Naive thymus-derived CD8-positive, alpha-beta T cell (primary cell): ENCODE measurements at places on chromosomes 12 and 14. TPM values are rescaled to one million over a fixed set of nuclear protein-coding genes. Genes with fewer than 3 reads are reported as not detected.

The RNASE1 gene
- total RNA-seq, result 10.3 TPM

The SYNDIG1L gene
- total RNA-seq, result 0.13 TPM

The BHLHE41 gene
- 0.08 TPM for total RNA-seq

GRCh38 chr12:45914090-45914489 lies 76.3 kb downstream of the SCAF11 start:
- no peak for DNase-seq

DNA sequence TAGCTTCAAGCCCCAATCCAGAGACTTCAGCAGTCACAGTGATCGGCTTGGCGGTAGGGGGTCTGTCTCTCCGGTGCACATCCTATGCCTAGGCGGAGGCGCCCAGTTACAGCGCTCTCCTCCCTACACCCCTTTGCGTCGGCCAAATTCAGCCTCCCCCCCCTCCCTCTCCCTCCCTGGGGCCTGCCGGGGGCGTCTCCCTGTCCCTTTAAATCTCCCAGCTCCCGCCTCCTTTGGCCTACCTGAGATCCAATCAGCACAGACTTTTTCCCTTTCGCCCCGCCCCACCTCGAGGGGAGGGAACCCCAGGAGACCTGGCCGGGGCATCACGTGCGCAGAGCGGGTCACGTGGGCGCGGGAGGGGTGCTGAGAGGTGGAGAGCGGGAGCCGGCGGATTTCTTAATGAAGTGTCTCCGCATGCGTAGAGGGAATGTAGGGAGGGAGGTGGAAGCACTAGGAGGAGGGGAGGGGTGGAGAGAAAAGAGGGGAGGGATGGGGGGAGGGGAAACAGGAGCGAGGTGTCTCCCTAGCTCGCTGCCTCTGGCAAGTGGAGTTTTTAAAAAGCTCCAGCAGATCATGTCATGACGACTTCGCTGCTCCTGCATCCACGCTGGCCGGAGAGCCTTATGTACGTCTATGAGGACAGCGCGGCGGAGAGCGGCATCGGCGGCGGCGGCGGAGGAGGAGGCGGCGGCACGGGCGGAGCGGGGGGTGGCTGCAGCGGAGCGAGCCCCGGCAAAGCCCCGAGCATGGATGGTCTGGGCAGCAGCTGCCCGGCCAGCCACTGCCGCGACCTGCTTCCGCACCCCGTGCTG lies at the start of gene HOXC13:
HOXC13 (plus strand) TSS at position 506 of the 815 bp plus-strand sequence; CDS start at position 582, 76 bp downstream.
- no peak for DNase-seq

DNA sequence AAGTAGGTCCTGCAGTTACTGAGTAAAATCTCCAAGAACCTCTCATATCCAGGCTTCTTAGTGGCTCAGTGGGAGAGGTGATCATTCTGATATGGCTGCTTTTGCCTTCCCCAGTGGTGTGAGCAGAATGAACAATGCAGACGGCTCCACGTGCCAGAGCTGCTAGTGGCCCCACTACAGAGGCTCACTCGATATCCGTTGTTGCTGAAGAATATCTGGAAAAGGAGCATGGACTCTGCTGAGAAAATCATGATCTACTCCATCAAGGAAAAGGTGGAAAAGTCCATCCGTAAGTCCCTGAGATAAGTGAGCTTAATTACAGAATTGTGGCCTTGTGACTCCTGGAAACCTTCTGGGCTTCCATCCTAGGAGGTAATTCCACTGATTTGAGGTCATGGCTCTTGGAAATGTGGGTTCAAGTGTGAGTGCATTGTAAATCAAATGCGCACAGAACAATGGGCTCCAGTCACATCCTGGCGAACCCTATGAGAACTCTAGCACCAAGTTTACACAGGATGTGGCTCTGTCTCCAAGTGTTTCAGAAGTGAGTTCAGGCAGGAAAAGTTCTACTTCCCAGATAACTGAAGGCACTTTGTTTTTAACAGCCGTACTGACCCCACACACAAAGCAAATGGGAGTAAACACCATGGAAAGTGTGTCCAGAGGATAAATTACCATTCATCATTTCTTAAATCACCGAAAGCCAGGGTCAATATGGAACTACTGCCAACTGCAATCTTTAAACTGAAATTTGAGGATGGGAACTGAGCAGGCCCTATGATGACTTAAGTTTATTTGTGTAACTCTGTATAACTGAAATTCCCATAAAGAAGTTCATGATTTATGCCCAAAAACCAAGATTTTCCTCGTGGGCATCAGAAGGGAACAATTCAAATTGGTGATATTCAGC lies 51.4 kb downstream of the PLEKHG7 start:
- no peak for DNase-seq
